ENCODE measurements at places on chromosomes 4 and X.
A peak's percentile ranks its signal among the peaks of the same experiment; 100 is the strongest.

DNA sequence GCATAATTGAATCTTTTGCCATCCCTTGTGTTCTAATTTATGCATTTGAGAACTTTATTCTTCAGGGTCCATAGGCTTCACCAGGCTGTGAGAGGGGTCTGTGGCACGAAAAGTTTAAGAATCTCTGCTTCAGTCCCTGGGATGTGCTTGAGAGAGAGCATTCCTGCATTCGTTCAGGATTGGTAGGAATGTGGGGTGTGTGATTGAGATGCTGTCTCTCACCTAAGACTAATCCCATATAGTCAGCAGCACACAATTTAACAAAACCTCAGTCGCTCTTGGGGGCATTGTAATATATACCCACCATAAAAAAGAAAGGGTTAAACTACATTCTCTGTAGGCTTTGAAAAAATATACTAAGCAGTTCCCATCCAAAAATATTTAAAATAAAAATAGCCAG lies 41.7 kb downstream of the PTTG2 start:
- no peak for DNase-seq

DNA sequence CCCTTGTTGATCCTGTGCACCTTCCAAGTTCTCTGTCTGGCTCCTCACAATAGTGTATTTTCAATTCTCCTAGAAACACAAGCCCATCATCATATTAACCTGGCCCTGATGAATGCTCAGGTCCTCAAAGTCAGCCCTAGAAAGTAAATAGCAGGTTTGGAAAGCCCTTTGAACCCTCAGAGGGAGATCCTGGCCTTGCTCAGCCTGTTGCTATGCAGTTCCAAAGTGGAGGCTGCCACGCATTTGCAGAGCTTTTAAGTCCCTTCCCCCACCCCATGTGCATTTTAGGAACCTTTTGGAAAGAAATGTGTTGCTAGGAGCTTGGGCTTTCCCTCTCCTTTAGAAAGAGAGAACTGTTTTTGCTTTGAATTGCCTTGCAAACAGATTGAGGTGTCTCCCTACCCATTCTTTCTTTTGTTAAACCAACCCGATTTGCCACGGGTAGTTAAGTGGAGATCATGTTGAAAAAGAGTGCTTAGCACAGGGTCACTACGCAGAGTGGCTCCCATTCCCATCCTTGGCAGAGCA lies 12.2 kb downstream of the MAMLD1 start:
- DNase-seq, result no peak

GRCh38 chrX:40285876-40286275 lies 188.1 kb upstream of the BCOR start:
- no peak for DNase-seq

GRCh38 chr4:6044276-6044675 lies 26.0 kb upstream of the C4orf50 start:
- no peak for DNase-seq

DNA sequence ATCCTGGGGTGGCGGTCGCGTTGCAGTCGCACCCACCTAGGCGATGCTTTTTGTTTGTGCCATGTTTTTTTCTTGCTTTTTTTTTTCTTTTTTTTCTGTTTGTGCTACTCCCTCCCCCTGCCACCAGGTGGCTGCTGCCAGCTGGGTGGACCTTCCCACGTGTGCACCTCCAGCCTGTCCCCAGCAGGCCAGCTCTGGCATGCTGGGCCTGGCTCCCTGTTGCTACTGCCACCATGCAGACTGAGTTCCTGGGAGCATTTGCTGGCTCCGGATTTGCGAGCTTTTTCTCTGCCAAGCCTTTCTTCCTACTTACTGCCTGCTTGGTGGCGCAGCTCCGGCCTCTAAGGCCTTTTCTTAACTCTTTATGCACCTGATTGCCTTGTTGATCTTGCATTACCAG lies 161.2 kb upstream of the WDFY3 start:
- peak; percentile 24 for DNase-seq

GRCh38 chrX:3141031-3141430 lies 99.8 kb downstream of the ARSF start:
- DNase-seq, result no peak

GRCh38 chr4:140607852-140608251 lies 39.1 kb upstream of the UCP1 start:
- no peak for DNase-seq

GRCh38 chr4:10334506-10335028 lies 122.7 kb downstream of the ZNF518B start:
- no peak for DNase-seq

DNA sequence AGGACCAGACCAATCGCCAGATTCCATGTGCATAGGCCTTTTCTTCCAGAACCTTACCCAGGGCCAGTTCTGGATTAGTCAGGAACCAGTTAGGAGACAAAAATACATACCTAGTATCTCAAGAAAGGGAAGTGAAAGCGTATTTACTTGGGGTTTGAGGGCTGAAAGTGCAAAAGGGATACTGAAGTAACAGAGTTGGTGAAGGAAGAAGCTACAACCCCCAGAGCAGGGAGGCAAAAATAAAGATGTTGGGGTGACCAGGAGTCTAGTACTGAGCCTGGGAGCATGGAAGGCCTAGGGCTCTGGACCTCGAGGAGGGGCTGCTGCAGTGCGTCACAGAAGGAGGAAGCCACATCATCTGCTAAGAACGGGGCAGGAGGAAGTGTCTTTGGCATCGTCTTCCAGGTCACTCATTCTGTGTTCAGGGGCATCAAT lies 38.3 kb downstream of the TKTL1 start:
- no peak for DNase-seq

GRCh38 chr4:72300126-72300525 lies 268.3 kb downstream of the NPFFR2 start:
- DNase-seq, result no peak

GRCh38 chrX:39938466-39938865 lies 159.3 kb downstream of the BCOR start:
- DNase-seq, result no peak

DNA sequence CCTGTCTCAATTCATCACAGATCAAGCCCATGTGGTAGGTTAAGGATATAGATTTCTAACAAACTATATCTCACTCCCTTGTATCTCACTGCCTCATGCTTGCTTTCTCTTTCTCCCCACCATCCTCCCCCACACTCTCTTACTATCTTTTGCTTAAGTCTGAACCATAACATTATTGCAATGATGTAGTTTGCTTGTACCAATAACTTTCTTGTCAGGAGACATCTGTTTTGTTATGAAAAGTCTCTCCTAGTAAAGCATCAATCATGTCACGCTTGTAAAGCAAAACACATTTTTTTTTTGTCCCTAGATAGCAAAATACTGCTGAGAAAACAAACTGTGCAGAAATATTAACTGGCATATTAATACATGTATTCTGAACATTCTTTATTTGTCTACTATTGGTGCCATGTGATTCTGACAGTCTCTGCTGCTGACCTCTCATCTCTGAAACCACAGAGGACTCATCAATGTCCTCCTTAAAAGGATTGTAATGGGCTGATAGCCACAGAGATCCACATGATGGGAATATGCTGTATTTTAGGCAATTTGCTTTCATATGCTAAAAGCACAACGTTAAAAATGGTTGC lies 217.5 kb downstream of the VEGFC start:
- DNase-seq, result no peak

GRCh38 chr4:91990726-91991125 lies 313.0 kb upstream of the GRID2 start:
- no peak for DNase-seq

GRCh38 chr4:40910706-40911105 lies 161.0 kb downstream of the NSUN7 start:
- DNase-seq, result no peak

- no peak for DNase-seq
Measured at GRCh38 chr4:162978398-162978797, 188.3 kb downstream of the NAF1 start.

- DNase-seq, result no peak
Measured at GRCh38 chr4:167109859-167110258, 124.4 kb downstream of the SPOCK3 start.

DNA sequence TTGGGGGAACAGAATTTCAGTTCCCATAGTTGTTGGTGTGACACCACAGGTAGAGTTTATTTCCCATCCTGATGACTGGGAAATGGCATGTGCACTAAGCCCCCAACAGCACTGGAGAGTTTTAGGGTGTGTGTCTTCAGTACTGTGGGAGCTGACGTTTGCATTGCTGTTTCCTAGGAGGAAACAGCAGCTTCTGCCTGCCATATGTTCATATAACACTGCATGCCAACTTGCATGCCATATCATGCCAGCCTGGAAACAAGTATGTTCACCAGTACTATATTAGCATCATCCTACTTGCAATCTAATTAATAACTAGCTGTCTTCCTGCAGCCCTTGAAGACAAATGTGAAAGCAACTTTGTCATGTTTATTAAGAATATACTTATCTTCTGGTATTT lies 58.2 kb downstream of the NAA11 start:
- DNase-seq, result no peak

- DNase-seq, result no peak
Measured at GRCh38 chr4:78754872-78755271, 21.3 kb upstream of the BMP2K start.

DNA sequence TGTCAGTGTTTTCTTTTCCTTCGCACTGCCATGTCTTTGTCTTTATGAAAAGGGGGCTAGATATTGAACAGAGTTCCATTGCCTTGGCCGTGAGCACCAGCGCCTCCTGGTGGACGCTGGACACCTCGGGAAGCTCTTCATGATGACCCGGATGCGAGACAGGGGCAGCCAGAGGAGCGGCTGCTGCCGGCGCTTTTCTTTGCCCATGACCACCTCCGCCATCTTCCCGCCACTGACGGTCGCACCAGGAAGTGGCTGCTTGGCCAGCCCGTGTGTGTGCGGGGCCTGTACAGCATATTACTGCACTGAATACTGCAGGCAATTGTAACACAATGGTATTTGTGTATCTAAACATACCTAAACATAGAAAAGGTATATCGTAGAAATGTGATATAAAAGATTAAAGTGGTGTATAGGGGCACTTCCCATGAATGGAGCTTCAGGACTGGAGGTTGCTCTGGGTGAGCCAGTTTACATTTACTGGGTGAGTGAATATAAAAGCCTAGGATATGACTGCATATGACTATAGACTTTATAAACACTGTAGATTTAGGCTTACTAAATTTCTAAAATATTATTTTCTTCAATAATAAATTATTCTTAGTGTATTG lies 15.8 kb upstream of the GRIA2 start:
- DNase-seq, result peak; percentile 34

DNA sequence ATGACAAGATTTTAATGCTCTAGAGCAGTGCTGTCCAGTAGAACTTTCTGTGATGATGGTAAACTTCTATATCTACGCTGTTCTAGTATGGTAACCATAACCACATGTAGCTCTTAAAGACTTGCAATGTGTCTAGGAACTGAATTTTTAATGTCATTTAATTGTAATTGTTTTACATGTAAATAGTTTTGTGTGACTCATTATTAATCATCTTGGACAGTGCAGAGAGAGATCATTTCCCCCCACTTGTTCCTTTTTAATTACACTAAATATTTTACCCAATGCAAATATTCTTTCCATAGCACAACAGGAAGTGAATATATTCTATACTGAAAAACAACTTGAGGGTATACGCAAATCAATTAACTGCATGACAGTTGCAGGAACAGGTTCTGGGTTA lies 5.8 kb downstream of the ATG4A start:
- DNase-seq, result no peak

GRCh38 chr4:140185412-140186081 lies 31.6 kb upstream of the MAML3 start:
- DNase-seq, result no peak

GRCh38 chrX:85303544-85303943 lies 59.8 kb downstream of the ZNF711 start:
- no peak for DNase-seq

All from hematopoietic multipotent progenitor cell treated with erythropoietin and hydrocortisone succinate and interleukin-3 and kit ligand, for 8 days (in vitro differentiated cells).